Articular chondrocyte of knee joint (primary cell): ENCODE measurements at places on chromosomes 13 and 19. TPM values are rescaled to one million over a fixed set of nuclear protein-coding genes. Genes with fewer than 3 reads are reported as not detected.

The C13orf42 gene
- not detected in 2 replicates for total RNA-seq

The SYCN gene
- not detected in 2 replicates for total RNA-seq

The CYP4F12 gene
- total RNA-seq = not detected in 2 replicates

The ATP4A gene
- total RNA-seq = not detected in 2 replicates

The FGF22 gene
- total RNA-seq = not detected in 2 replicates

The BRD4 gene
- 19.1 and 23.9 TPM in 2 replicates for total RNA-seq
